ENCODE measurements at places on chromosomes 16 and 17.

GRCh38 chr16:3594316-3595109 lies 16.9 kb downstream of the SLX4 start:
- DNase-seq: no peak

DNA sequence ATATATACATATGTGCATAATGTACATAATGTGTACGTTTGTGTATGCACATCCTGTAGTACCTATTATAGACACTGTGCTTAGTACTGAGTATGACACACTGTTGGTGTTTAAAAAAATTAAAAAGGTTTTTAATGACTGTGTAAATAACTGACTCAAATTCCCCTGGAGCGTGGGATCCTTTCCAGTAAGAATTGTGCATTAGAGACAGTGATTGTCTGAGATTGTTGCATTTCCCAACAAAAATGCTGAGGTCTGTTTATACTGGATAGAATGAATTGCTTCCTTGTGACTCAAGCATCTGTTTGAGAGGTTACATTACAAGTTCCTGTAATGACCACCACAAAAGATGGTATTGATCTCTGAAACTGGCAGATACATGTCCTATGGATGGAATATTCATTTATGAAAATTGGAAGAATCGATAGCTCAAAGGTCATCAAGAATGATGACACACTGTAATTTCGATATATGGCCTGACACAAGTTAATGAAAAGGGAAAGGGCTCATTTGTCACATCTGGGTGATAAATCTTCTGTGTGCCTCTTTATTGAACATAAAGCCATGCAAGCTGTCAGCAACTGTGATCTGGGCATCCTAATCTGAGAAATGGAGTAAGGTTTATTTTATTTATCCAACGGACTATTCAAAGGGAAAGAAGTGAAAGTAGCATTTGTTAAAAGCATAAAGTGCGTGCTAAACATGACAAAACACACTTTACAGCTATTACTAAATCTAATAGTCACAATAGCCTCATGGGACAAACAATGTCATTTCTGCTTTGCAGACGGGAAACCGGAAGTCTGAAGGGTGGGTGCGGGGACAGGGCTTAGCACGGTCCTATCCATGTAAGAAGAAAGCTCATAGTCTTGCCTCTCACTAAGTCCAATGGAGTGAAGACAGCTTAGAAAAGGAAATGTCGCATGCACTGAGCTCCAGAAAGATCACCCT lies 228.8 kb downstream of the CDH11 start:
- peak; percentile 91 for DNase-seq

GRCh38 chr16:9114112-9114511 lies 22.7 kb downstream of the HAPSTR1 start:
- DNase-seq: no peak

- no peak for DNase-seq
These were observed 96.8 kb downstream of the MAP2K6 start for GRCh38 chr17:69511250-69511649.
